ENCODE measurements at places on chromosomes 4 and X.

- no peaks in the 10 kb centered on the region for H3K4me1 ChIP-seq
- peak; percentile 54 for DNase-seq
Measured at GRCh38 chr4:147481577-147482109, 746 bp downstream of the EDNRA start.

DNA sequence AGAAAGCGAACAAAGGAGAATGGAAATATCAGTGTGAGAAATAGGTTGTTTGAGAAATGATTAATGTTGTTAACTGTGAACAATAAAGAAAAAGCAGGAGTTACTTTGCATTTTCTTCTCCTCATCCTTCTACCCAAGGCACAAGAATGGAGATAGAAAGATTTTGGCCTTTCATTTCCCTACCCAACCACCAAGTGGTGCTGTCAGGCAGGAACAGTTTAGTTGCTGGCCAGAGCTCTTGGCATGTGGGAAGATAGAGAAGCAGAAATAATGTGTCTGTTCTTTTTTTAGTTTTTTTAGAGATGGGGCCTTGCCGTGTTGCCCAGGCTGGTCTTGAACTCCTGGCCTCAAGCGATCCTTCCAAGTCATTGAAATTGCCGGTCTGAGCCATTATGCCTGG is 12.8 kb downstream of the HOPX start:
- peaks cover 18% of the 10 kb centered on the region for H3K4me1 ChIP-seq
- no peak for DNase-seq
- no peaks in the 10 kb centered on the region for H3K36me3 ChIP-seq
- H3K27ac ChIP-seq = no peak overlapping the region
- no peaks in the 10 kb centered on the region for H3K27me3 ChIP-seq

DNA sequence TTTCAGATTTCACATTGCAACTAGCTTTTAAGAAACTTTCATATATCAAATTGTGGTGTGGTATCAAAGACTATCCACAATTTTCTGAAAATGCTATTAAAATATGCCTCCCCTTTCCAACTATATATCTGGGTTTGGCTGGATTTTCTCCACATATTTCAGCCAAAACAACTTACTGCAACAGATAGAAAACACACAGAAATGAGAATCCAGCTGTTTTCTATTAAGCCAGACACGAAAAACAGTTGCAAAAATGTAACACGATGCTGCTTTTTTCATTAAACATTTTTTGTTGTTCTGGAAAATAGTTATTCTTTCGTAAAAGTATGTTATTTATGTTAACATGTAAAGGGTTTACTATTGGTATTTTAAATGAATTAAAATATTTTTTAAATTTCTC is 33.1 kb downstream of the DCTD start:
- DNase-seq = no peak
- peaks cover 3% of the 10 kb centered on the region for H3K36me3 ChIP-seq
- no peak overlapping the region for H3K4me3 ChIP-seq
- H3K27me3 ChIP-seq = no peaks in the 10 kb centered on the region
- peaks cover 10% of the 10 kb centered on the region for H3K4me1 ChIP-seq
- H3K27ac ChIP-seq = no peak overlapping the region

DNA sequence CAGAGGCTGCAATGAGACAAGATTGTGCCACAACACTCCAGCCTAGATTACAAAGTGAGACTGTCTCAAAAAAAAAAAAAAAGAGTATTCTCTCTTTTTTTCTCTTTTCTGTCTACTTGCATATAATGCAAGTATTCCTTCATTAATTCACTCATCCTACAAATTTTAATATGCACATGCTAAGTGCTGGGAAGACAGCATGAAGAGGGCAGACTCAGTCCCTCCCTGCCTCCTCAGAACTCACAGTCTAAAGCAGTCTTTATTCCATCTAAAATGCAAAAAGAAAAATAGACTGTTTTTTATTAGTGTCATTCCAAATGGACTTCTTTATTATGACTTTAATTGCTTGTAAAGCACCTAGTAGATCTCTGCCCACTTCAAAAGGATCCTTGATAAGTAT is 85.6 kb downstream of the NKX6-1 start:
- no peaks in the 10 kb centered on the region for H3K27me3 ChIP-seq
- no peak overlapping the region for H3K4me3 ChIP-seq
- H3K36me3 ChIP-seq = no peaks in the 10 kb centered on the region
- H3K27ac ChIP-seq = no peak overlapping the region
- H3K4me1 ChIP-seq = peaks cover 38% of the 10 kb centered on the region
- no peak for DNase-seq

- no peak overlapping the region for H3K27ac ChIP-seq
- no peak overlapping the region for H3K4me3 ChIP-seq
- H3K27me3 ChIP-seq = no peaks in the 10 kb centered on the region
- no peaks in the 10 kb centered on the region for H3K36me3 ChIP-seq
Measured at GRCh38 chr4:179728305-179728704, 2286.1 kb upstream of the AGA start.

GRCh38 chrX:132563976-132564375 is 75.1 kb upstream of the MBNL3 start:
- no peak overlapping the region for H3K27ac ChIP-seq
- DNase-seq = no peak
- no peak overlapping the region for H3K4me3 ChIP-seq
- no peaks in the 10 kb centered on the region for H3K27me3 ChIP-seq
- no peaks in the 10 kb centered on the region for H3K4me1 ChIP-seq

- H3K36me3 ChIP-seq = no peaks in the 10 kb centered on the region
- no peak overlapping the region for H3K4me3 ChIP-seq
- H3K4me1 ChIP-seq = peaks cover 3% of the 10 kb centered on the region
- no peak overlapping the region for H3K27ac ChIP-seq
- no peak for DNase-seq
Measured at GRCh38 chr4:152348670-152349069, 187.2 kb downstream of the FBXW7 start.

GRCh38 chr4:56134266-56134665 is 185.5 kb downstream of the CEP135 start:
- no peaks in the 10 kb centered on the region for H3K4me1 ChIP-seq
- H3K36me3 ChIP-seq = no peaks in the 10 kb centered on the region
- H3K4me3 ChIP-seq = no peak overlapping the region
- no peak for DNase-seq
- no peak overlapping the region for H3K27ac ChIP-seq

Data from thyroid gland (tissue), 4 donors.